ENCODE measurements at places on chromosomes 7 and 10.

DNA sequence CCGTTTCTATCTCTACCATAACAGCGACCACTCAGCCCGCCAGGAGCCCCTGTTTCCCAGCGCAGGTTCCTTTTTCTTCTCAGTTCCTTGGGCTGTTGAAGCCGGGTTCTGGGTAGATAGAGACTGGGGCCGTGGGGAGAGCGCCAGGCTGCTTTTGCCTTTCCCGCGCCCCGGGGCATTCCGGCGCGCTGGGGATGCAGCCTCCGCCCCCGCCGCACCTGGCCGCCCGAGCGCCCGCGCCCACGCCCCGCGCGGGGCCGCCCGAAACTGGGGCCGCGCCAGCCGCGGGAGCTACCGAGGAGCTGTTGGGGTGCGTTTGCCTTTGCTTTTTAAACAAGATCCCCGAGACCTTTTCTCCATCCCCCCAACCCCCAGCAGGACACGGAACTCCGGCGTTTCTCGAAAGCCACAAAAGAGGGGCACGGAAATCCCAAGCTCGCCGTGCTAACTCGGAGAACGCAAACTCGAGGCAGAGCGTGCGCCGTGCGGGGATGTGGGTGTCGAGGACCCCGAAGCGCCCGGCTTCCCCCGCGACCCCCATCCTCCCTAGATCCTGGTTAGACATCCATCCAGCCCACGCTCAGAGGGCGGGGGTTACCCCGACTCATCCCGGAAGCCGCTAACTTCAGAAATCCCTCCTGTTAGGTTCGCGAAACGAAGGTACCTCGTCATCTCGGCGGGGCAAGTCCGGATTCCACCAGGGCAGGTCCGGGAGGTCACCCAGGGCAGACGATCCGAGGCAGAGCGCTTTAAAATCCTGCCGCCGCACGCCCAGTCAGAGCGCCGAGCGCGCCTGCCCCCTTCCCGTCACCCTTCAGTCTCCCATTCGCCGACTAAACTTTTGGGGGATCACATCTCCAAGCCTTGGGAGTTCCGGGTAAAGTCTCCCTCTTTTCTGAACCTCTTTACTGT is 1.0 kb downstream of the GRM8 start:
- DNase-seq = no peak

DNA sequence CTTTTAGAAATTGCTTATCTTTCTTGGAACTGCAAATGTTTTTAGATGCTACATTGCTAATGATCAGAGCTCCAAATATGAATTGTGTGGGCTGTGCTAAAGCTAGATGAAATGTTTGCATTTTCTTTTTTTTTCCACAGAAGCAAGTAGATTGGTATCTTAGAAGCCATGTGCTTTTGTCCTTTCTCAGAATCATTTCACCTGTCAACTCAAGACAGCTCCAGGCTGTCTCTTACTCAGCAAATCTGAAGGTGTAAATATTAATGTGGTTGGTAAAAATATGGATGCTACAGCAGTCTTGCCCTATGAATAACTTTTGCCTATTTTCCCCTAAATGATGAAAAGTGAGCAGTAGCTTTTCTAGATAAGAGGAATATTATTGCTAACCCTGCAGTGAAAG is 41.2 kb downstream of the AP3M1 start:
- DNase-seq = no peak

DNA sequence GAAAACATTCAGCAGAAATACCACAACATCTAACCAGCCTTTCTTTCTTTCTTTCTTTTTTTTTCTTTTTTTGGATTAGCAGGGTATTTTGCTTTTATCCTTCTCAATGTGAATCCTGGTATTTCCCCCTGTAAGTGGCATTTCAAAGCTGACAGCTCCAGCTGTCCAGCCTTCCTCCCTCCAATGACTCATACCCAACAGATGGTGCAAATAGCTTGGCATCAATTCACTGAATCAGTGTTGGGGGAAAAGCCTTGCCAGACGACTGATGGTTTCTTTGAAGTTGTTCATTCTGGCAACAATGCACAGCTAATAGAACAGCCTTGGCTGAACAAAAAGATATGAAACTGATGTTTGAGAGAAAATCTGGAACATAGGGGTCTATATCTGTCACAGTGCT is 316.8 kb upstream of the STEAP1 start:
- no peak for DNase-seq

DNA sequence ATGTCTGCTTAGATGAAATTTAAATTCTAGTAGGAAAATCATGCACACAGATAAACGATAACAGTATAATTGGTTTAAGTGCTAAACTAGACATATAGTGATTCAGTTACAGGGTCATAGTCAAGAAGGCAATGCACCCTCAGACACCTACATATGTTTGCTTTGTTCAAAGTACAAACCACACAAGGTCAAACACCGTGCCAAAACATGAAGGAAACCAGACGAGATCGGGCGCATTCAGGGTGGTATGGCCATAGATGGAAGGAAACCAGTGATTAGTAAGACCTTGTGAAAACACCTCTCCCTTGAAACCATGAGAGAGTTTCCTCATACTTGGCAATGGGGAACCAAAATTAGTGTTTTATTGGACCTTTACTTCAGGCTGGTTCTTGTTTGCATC is 906.9 kb downstream of the PCDH15 start:
- no peak for DNase-seq

DNA sequence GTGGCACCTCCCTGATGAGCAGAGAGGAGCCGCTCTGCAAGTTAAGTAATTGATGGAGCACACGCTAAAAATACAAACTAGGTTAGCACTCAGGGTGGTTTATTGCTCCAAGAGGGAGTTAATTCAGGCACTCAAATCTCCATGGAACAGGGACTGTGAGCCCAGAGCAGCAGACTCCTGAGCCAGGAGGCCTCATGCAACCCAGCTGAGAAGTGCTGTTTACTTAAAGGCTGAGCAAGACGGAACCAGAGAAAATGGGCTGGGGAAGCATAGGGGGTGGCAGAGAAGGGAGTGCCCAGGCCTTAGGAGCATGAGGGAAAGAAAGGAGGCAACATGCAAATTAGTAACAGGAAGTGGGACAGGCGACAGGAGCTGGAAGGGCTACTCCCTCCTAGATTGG is 174.1 kb downstream of the KCNMA1 start:
- no peak for DNase-seq

DNA sequence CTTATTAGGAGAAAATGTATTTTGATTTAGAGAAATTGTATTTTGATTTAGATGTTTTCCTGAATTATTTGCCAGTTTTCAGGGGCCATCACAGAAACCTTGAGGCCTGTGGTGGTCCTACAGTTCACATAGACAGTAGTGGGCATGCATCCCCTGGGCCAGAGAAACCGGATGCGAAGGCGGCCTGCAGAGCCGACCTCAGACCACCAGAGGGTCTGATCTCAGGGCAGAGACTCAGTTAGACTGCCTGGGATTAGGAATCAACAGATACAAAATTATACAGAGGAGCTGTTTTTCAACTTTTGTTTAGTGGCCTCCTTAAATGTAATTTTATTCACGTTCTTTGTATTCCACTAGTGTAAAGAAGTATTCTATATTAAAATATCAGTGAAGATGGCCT is 158.4 kb downstream of the PAXIP1 start:
- DNase-seq = no peak

GRCh38 chr10:122323189-122323588 is 51.3 kb upstream of the PLEKHA1 start:
- no peak for DNase-seq

DNA sequence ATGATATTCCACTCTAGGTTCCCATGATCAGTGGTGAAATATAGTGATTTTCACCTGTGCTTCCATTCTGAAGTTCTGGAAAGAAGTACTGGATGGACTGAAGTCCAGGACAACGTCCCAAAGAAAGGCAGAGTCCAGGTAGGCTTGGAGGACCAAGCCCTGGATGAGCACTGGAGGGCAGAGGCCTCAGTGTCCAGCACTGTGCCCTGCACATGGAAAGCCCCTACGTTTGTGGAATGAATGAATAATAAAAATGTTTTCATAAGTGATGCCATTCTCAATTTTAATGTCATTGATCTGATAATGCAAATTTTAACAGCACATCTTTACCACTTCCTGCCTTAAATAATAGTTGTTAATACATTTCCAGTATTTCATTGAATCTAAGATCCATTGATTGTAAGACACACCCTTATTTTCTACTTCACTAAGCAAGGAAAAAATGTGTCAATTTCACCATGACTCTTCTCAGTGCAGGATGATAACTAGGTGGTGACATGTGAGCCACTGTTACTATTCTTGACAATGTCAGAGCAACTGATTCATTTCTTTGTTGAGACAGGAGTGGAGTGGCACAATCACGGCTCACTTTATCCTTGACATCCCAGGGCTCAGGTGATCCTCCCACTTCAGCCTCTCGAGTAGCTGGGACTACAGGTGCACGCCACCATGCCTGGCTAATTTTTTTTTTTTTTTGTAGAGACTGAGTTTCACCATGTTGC is 35.2 kb downstream of the ZNF783 start:
- DNase-seq = no peak

GRCh38 chr7:112360681-112361080 is 89.6 kb upstream of the IFRD1 start:
- DNase-seq = no peak

GRCh38 chr7:139397192-139397591 is 37.5 kb downstream of the LUC7L2 start:
- DNase-seq = no peak

GRCh38 chr10:47339759-47340607 is 8.2 kb upstream of the RBP3 start:
- no peak for DNase-seq

DNA sequence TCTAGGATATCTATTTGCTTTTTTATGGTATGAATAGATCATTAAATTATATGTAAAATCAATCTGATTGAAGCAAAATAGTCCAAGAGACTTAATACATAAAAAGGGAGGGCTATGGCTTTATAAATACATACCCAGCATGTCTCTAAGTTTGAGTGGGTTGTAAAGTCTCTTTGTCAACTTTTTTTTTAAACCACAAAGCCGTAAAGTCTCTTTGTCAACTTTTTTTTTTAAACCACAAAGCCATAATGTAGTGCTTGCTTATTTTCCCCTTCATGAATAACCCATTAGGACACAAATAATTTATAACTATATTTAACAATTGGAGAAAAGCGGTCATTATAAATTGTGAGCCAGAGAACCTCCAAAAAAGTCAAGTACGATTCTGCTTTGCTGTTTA is 5.7 kb downstream of the HECTD2 start:
- no peak for DNase-seq

GRCh38 chr7:35871856-35872255 is 71.0 kb downstream of the SEPTIN7 start:
- DNase-seq = no peak

GRCh38 chr10:124529661-124530214 is 68.1 kb downstream of the LHPP start:
- DNase-seq = no peak

DNA sequence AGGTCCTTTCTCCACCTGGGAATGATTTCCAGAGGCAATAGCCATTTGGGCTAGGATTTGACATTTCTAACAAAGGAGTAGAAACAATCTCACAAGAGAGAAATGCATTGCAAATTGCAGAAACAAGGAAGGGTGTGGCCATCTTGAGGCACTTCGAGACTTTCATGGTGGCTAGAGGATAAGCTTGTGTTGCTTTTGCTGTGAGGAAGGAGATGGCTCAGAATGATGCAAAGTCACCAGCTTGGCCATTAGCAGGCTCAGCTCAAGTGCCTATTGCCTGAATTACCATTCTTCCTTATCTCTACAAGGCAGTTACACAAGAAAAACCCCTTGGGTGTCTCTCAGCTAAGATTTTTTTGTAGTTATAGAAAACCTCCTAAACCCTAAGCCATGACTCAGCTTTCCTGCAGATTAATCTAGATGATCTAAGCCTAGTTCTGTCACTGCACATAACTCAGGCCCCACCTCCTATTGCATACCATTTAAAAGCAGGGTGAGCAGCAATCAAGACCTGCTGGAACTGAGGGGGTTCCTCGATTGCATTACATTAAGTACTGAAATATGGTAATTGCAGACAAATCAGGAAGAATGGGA is 683.1 kb downstream of the NRG3 start:
- no peak for DNase-seq

- DNase-seq = no peak
These were observed 277.8 kb downstream of the LRMDA start for GRCh38 chr10:75709245-75709644.

DNA sequence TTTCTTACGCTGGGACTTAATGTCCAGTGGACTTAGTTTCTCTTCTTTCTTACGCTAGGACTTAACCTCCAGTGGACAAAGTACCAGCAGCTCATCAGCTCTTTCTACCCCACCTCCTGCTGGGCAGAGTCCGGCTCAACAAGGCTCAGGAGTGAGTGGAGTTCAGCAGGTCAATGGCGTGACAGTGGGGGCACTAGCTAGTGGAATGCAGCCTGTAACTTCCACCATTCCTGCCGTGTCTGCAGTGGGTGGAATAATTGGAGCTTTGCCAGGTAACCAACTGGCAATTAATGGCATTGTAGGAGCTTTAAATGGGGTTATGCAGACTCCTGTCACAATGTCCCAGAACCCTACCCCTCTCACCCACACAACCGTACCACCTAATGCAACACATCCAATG is 199.7 kb downstream of the MLLT10 start:
- DNase-seq = no peak

GRCh38 chr10:113214331-113214730 is 264.3 kb downstream of the TCF7L2 start:
- DNase-seq = no peak

- DNase-seq = no peak
These were observed 197.7 kb downstream of the SEMA3A start for GRCh38 chr7:83996879-83997278.

DNA sequence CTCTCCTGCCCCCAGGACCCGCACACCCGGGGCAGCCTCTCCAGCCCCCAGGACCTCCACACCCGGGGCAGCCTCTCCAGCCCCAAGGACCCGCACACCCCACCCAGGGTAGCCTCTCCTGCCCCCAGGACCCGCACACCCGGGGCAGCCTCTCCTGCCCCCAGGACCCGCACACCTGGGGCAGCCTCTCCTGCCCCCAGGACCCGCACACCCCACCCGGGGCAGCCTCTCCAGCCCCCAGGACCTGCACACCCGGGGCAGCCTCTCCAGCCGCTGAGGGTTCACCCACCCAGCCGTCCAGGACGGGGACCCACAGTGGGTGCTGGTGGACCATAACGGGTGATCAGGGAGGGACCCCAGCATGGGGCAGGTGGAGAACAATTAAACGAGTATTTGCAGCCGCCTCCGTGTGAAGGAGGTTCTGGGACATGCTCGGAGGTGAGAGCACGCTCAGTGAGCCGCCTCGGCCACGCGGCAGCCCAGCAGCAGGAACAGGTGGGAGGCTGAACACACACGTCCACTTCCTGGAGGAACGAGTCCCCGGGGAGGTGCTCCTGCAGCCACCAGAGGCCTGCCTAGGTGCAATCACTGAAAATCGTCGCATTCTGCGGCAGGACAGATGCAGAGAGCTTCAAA is 107.9 kb downstream of the PDGFA start:
- no peak for DNase-seq

Data from stimulated activated CD8-positive, alpha-beta memory T cell treated with anti-CD3 and anti-CD28 coated beads, Interleukin-7, amount 100 ng/mL, for 1 hour (primary cell).